ENCODE measurements at places on chromosomes 2 and 18. TPM values are rescaled to one million over a fixed set of nuclear protein-coding genes. Genes with fewer than 3 reads are reported as not detected.

Gene ABCG5
- not detected for total RNA-seq

Gene BMP10
- not detected for total RNA-seq

Gene SLC11A1
- not detected for total RNA-seq

Gene CKAP2L
- total RNA-seq = 50.8 TPM

Measured in activated naive CD4-positive, alpha-beta T cell treated with anti-CD3 and anti-CD28 coated beads for 36 hours (primary cell).